ENCODE measurements at places on chromosomes 7 and 10.
A peak's percentile ranks its signal among the peaks of the same experiment; 100 is the strongest.

DNA sequence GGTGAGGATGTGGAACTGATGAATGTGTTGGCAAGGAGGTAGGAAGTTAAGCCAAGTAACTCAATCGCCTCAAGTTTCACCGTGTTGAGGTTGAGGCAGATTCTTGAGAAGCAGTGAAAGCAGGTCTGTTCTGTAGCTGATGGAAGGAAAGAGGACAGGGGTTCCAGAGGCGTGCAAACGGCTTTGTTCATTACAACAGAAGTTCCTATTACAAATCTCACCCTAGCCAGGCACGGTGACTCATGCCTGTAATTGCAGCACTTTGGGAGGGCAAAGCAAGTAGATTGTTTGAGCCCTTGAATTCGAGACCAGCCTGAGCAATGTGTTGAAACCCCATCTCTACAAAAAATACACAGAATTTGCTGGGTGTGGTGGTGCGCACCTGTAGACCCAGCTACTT lies 36.9 kb upstream of the PTF1A start:
- no peak for DNase-seq

DNA sequence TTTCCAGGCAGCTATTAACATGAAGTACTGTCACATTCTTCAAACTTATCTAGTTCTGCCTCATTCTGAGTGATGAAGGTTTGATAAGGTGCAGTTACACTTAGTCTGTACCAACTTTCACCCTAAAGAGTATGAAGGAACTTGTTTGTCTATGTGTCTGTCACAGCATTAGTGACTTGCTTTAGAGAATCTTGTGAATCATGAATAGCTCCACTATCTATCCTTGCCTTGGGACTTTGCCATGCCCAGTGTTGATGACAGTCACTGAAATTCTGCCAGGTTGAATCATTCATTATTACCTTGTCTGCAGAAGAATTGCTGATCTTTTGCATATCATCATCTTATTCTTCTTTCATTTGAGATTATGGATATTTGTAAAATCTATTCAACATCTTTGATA lies 50.9 kb upstream of the A1CF start:
- no peak for DNase-seq

GRCh38 chr10:128221117-128221516 lies 94.9 kb upstream of the MKI67 start:
- DNase-seq = no peak

DNA sequence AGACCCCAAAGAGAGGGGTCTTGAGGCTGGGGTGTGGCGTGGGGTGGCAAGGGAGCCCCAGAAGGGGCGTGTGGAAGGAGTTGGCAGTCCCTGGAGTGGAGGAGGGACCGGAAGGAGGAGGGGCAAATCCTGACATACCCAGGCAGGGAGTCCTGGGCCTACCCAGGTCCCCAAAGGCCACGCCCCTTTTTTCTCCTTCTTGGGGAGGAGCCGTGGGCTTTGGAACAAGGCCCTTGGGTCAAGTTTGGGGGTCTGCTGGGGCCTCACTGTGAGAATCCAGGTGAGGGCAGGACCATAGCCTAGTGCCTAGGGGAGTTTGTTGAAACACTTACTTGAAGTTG lies 1.2 kb upstream of the SMARCD3 start:
- DNase-seq = no peak

GRCh38 chr7:33885290-33886148 lies 19.8 kb upstream of the BMPER start:
- DNase-seq = no peak

- no peak for DNase-seq
Measured at GRCh38 chr7:133121175-133121844, 39.4 kb upstream of the CHCHD3 start.

GRCh38 chr10:43093423-43094076 lies 16.7 kb downstream of the RET start:
- no peak for DNase-seq

GRCh38 chr10:96073722-96074121 lies 30.3 kb downstream of the CCNJ start:
- DNase-seq = no peak

- DNase-seq = no peak
Measured at GRCh38 chr10:30775779-30776591, 146.4 kb upstream of the LYZL2 start.

DNA sequence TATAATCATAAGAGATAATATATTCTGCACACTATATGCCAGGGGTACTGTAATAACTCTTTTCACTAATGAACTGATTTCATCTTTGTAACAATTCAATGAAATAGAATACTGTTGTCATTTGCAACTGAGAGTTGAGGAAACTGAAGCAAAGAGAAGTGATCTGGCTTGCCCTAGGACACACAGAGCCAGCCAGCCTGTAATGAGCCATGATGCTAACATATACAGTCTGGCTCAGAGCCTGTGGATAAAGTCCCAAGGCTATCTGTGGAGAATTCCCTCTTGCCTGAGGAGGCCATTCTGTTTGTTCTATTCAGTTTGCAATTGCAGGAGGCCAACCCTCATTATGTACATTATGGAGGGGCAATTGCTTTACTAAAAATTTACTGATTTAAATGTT lies 241.3 kb downstream of the CXCL12 start:
- DNase-seq = no peak

GRCh38 chr10:53255661-53256205 lies 483.1 kb upstream of the MBL2 start:
- no peak for DNase-seq

DNA sequence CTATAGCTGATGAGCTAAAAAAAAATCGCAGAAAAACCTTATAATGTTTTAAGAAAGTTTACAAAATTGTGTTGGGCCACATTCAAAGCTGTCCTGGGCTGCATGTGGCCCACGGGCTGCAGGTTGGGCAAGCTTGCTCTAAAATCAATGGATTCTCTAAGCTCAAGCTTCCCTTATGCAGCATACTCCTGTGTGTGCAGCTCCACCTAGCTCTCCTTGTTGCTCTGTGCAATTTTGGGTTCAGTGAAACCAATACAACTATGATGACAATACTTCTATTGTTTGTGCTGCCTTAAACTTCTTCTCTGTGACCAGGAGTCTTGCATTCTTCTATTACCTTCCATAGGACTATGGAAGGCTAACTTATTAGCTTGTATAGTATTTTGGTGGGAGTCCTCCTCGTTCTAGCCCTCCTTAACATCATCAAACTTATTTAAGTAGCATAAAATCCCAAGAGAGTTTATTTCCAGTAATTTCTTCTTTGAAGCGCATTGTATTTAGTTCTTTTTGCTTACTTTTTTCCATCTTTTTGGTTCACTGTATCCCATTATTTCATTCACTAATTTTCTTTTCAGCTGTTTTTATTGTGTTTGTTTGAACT lies 170.9 kb upstream of the SMIM30 start:
- DNase-seq = no peak

DNA sequence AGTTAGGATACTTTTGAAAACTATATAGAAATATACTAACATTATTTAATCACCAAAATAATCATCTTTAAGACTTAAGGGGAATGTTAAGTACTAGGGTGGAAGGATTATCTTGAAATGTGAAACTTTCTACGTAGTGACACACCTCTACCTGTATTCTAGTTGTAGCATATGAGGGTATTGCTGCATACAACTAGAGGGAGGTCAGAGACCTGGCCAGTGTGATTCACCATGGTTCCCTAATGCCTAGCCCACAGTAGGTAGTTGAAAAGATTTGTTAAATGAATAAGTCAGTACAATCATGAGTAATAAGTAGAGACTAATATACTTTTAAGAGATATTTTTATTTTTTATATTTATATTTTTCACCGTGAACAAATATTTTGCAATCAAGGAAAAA lies 84.1 kb upstream of the RPA3 start:
- no peak for DNase-seq

GRCh38 chr10:125521721-125522680 lies 161.0 kb downstream of the TEX36 start:
- no peak for DNase-seq

- DNase-seq = no peak
Measured at GRCh38 chr10:33783078-33783477, 448.6 kb upstream of the NRP1 start.

GRCh38 chr10:119817991-119818888 lies 54.4 kb downstream of the MCMBP start:
- DNase-seq = peak; percentile 36

- DNase-seq = no peak
Measured at GRCh38 chr7:27739301-27739908, 557 bp upstream of the TAX1BP1 start.

GRCh38 chr10:127576051-127576450 lies 26.9 kb downstream of the NPS start:
- DNase-seq = no peak

- no peak for DNase-seq
Measured at GRCh38 chr7:22363756-22364422, 6.9 kb upstream of the RAPGEF5 start.

- no peak for DNase-seq
Measured at GRCh38 chr10:124997771-124998623, 56.1 kb downstream of the ZRANB1 start.

DNA sequence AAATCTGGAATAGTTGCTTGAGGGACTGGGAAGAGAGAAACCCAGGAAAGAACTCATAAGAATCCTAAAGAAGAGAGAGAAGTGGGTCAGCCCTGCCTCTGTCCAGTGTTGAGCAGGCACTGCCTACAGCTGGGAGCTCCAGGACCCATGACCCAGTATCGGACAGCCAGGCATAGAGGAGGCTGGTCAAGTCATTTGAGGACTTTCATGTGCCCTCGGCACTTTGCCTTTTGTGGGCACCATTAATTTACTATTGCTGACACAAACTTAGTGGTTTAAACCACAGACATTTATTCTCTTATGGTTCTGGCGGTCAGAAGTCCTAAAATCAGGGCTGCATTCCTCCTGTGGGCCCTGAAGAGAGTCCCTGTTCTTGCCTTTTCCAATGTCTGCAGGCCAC lies 60.3 kb downstream of the CPXM2 start:
- no peak for DNase-seq

GRCh38 chr7:33243319-33243881 lies 114.0 kb downstream of the BBS9 start:
- DNase-seq = no peak

DNA sequence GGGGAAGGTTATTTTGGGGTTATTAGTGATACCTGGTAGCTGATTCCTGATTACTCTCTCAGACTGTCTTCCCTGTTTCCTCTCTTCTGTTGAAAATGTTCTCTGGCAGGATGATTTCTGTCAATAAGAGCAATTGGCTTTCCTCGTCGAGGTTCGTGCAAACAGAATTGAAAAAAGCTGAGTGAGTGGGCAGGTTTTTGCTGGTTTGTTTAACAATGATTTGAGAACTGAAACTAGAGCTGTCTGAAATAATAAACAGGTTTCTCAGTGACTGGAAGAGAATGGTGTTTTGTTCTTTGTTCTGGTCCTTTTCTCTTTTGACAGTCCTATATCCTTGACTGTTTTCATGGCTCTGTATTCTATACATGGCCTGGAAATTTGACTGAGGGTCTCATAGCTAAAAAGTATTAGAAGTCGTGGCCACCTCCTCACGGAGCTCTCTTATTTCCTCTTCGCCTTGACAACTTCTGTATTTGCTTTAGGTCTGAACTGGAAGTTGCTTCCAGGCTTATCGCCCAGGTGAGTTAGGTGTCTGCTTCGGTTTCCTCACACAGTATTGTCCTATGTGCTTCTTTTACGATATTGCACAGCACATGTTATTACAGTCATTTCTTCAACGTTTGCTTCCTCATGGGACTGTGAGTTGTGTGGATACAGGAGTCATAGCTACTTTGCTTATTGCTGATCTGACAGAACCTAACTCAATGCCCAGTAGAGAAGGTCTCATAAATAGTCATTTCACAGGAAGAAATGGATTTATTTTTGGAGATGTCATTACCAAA lies 403.6 kb downstream of the NRG3 start:
- no peak for DNase-seq

DNA sequence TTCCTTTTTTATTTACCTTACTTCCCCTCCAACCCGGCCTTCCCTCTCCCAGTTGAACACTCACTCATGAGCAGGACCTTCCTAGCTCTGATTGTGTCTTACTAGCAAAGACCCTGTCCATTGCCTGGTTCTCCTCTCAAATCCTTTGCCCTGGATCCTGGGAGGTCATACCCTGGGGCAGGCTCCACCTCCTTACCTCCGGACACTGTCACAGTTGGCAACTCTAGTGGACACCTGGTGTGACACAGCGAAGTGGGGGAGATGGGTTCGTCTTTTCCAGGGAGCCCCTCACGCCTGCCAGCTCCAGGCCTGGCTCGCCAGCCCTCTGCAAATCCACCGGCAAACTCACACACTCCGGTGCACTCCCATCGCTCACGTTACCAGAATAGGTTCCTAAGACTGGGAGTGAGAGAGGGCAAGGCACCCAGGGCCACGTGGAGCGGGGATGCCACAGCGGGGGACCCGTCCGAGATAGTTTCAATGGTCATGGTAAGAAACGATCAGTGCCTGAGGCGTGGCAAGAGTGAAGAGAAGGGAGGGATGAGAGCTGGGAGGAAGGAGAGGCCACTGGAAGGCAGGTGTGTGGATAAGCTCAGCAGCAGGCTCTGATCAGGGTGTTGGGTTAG lies 30.9 kb upstream of the TMEM72 start:
- DNase-seq = no peak

GRCh38 chr10:47190802-47191450 lies 109.1 kb upstream of the GDF10 start:
- DNase-seq = no peak

- DNase-seq = no peak
Measured at GRCh38 chr10:131857156-131858117, 43.4 kb upstream of the PPP2R2D start.

GRCh38 chr7:105830405-105831301 lies 45.7 kb downstream of the ATXN7L1 start:
- no peak for DNase-seq

DNA sequence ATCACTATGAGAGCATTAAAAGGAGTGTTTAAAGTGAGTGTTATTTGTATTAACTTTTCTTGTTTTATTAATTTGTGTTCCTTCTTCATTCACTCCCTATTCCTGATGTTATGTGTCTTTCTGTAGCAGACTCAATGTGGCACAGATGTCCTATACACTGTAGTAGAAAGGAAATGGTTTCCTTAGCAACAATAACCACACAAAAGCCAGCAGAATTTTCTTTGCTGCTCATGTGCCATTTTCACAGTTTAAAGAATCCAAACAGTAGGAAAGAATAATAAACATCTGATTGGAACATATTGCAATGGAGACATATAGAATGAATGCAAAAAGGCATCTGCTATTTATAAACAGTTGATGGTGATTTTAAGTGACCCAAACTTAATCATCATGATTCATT lies 763.6 kb downstream of the PHTF2 start:
- no peak for DNase-seq
